Thoracic aorta (tissue), 2 donors: ENCODE measurements at places on chromosomes 3 and 15. TPM values are rescaled to one million over a fixed set of nuclear protein-coding genes. Genes with fewer than 3 reads are reported as not detected.
A peak's percentile ranks its signal among the peaks of the same experiment; 100 is the strongest.

The ERICH6 gene
- not detected for total RNA-seq

DNA sequence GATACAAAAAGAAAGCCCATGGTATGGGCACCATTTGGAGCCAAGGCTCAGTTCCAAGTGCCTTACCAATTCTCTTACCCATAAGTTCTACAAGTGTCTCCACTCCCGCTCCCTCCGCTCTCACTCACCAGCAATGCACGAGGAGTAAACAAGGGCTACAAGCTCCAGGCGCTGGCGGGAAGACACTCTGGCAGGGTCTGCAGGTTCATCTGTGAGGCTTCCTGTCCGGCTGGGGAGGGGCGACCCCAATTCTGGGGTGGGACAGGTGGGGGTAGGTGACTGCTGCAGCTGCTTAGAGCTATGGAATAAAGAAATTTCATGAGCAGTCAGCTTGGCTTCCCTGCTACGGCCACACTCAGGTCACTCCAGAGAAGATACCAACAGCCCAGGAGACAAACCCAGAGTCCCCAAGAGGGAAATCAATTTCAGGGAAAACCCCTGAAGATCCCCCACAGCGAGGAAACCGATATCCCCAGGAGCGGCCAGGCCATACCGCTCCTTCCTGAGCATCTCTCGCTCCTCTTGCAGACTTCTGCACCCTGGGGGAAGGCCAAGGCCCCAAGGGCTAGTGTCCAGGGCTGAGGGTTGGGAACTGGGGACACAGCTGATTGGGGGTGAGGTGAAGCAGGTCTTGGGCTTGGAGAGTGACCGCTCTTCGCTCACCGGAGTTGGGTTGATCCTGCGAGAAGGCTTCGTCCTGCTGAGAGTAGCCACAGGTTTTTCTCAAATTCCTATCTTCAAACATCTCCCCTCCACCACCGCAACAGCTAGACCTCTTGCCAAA lies 1.4 kb downstream of the CDAN1 start:
- peaks cover 36% of the 10 kb centered on the region for H3K36me3 ChIP-seq
- H3K4me3 ChIP-seq = peak overlapping the region; percentile 96
- no peaks in the 10 kb centered on the region for H3K27me3 ChIP-seq
- no peak for DNase-seq
- peaks cover 30% of the 10 kb centered on the region for H3K4me1 ChIP-seq

- no peaks in the 10 kb centered on the region for H3K36me3 ChIP-seq
- no peak overlapping the region for H3K4me3 ChIP-seq
- peaks cover 8% of the 10 kb centered on the region for H3K4me1 ChIP-seq
- no peak overlapping the region for H3K27ac ChIP-seq
- no peak for DNase-seq
Measured at GRCh38 chr3:135929670-135930069, 35.9 kb upstream of the PPP2R3A start.

DNA sequence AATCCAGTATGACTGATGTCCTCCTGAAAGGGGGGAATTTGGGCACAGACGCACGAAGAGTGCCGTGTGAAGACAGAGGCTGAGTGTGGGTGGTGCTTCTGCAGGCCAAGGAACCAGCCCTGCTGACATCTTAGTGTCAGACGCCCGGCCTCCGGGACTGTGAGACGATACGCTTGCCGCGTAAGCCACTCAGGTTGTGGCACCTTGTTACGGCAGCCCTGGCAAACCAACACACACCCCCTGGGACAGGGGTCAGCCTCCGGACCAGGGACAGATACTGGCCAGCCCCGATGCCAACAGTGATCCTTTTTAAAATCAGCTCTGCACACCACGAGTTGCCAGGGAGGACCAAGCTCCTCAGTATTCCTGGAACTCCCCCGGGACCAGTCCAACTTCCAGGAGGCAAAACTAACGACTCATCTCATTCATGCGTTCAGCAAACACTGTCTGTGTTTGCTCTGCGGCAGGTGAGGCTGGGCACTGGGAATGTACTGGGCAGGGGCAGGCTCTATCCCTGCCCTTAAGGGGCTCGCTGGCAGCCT lies 21.2 kb upstream of the PIGZ start:
- H3K36me3 ChIP-seq = no peaks in the 10 kb centered on the region
- H3K4me3 ChIP-seq = no peak overlapping the region
- H3K4me1 ChIP-seq = no peaks in the 10 kb centered on the region
- DNase-seq = no peak

- DNase-seq = no peak
- no peaks in the 10 kb centered on the region for H3K27me3 ChIP-seq
- H3K36me3 ChIP-seq = no peaks in the 10 kb centered on the region
- H3K27ac ChIP-seq = no peak overlapping the region
Measured at GRCh38 chr3:13173186-13173585, 100.0 kb upstream of the IQSEC1 start.

DNA sequence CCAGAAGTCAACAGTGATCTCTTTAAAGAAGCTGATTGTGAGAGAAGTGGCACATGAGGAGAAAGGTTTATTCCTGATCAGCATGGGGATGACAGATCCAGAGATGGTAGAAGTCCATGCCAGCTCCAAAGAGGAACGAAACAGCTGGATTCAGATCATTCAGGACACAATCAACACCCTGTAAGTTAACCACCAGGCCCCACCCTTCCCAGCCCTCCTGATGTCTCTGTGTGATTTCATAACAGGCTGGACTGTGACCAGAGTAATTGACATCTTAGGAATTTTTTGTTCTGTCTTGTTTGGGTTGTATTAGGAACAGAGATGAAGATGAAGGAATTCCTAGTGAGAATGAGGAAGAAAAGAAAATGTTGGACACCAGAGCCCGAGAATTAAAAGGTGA lies 67.7 kb downstream of the KLHL25 start:
- DNase-seq = no peak
- H3K4me1 ChIP-seq = peaks cover 32% of the 10 kb centered on the region
- no peaks in the 10 kb centered on the region for H3K27me3 ChIP-seq
- H3K27ac ChIP-seq = peak overlapping the region; percentile 77
- H3K4me3 ChIP-seq = no peak overlapping the region

- peaks cover 33% of the 10 kb centered on the region for H3K4me1 ChIP-seq
- H3K27me3 ChIP-seq = no peaks in the 10 kb centered on the region
- H3K36me3 ChIP-seq = no peaks in the 10 kb centered on the region
- H3K27ac ChIP-seq = peak overlapping the region; percentile 94
- DNase-seq = no peak
Measured at GRCh38 chr3:186932281-186933181, 2.2 kb downstream of the ST6GAL1 start.
